ENCODE measurements at places on chromosomes 2 and 18.

DNA sequence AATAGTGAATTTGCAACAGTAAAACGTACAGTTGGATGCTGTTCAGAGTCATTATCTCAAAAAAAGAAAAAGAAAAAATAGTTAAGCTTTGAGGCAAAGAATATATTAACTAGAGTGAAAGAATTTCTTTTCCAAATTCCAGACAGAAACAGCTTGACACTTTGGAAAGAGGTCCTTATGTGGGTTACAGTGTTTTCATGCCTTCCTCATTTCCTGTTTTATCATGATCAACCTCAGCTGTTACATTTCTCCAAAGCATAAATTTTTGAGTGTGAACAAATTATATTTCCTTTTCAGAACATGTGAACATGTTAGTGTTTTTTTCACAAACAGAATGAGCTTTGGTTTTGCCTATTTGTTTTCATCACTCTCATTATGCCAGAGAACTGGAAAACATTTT is 13.6 kb downstream of the FRZB start:
- DNase-seq, result no peak

DNA sequence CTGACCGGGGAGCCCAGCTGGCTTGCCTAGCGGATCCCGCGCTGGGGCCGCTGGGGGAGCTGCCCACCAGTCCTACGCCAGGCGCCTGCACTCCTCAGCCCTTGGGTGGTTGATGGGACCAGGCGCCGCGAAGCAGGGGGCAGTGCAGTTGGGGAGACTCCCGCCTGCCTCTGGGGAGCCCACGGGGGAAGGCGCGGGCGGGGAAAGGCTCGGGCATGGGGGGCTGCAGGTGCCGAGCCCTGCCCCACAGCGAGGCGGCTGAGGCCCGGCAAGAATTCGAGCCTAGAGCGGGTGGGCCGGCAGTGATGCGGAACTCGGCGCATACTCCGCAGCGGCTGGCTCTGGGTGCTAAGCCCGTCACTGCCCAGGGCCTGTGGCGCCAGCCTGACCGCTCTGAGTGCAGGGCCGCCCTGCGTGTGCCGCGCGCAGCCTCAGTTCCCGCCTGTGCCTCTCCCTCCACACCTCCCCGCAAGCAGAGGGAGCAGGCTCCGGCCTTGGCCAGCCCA is 249.1 kb upstream of the TEKT4 start:
- DNase-seq, result no peak

DNA sequence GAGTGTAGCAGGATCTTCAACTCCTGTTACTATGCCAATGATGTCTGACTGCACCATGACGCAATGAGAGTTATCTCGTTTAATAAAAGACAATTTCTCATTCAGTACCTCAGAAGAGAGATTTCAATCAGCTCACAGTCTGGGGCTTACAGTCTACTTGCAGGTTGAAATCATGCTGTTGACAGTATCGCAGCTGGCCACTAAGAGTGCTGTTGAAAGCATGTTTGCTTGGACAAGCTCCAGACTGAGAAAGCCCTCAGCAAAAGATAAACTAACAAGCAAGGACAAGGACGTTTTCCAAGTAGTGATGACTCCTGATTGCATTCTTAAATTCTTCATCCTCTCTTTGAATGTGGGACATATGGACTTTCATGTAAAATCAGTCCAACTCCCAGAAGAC is 145.2 kb upstream of the SYT4 start:
- DNase-seq, result no peak

GRCh38 chr2:30348825-30349224 is 98.2 kb upstream of the LCLAT1 start:
- DNase-seq, result no peak

- peak; percentile 67 for DNase-seq
Observed at GRCh38 chr2:46351750-46352138, 54.5 kb downstream of the EPAS1 start.

- DNase-seq, result no peak
Observed at GRCh38 chr2:96495982-96496629, 9.1 kb downstream of the NEURL3 start.

DNA sequence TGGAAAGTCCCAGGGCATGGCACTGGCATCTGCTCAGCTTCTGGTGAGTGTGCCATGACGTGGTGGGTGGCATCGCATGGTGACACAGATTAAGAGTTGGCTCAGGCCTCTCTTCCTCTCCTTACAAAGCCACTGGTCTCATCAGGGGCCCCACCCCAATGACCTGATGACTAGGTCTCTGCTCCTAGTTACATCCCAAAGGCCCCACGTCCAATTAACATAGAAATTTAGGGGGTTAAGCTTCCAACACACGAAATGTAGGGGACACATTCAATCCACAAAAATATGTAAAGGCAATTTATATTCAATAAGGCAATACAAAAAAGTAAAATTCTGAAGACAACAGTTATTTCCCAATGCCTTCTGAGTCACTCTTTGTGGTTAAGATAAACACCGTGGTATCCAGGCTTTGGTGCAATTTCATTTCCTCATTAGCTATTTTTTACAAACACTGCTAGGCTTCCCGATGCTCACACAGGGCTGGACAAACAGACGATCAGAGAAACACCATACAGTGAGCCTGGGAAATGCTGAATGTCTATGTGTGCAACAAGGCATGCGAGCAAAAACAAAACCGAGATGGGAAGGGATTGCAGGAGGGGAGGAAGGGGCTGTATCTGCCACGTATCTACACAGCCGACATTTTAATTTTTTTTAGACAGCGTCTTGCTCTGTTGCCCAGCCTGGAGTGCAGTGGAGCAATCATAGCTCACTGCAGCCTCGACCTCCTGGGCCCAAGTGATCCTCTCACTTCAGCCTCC is 67.2 kb downstream of the MBP start:
- peak; percentile 42 for DNase-seq

- DNase-seq, result no peak
Observed at GRCh38 chr18:10894501-10894900, 254.9 kb downstream of the PIEZO2 start.
